ENCODE measurements at places on chromosomes 7 and 10. TPM values are rescaled to one million over a fixed set of nuclear protein-coding genes. Genes with fewer than 3 reads are reported as not detected.

DNA sequence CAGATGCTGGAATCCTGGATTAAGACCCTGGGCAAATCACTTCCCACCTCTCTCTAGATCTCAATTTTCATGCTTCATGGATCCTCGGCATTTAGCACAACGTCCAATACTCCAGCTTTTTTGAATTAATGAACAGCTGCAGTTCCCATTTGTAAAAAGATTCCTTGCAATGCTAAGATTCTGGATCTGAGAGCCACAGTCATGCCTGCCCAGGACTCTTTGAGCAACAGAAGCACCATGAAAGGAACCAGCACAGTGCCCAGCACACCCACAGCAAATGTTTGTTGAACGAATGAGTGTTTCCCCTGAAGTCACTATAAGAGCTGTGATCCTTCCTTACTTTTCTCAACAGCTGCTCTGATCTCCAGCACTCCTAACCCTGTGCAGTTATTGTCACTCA is 20.8 kb upstream of the DDIT4 start:
- H3K27me3 ChIP-seq: no peaks in the 10 kb centered on the region
- H3K36me3 ChIP-seq: no peaks in the 10 kb centered on the region
- H3K27ac ChIP-seq: peak overlapping the region; percentile 87
- no peak for DNase-seq

- H3K36me3 ChIP-seq: no peaks in the 10 kb centered on the region
- no peak overlapping the region for H3K27ac ChIP-seq
- H3K27me3 ChIP-seq: no peaks in the 10 kb centered on the region
- peaks cover 2% of the 10 kb centered on the region for H3K4me1 ChIP-seq
Measured at GRCh38 chr7:64618785-64619456, 47.0 kb upstream of the ZNF107 start.

- DNase-seq: no peak
- H3K4me1 ChIP-seq: peaks cover 8% of the 10 kb centered on the region
- no peaks in the 10 kb centered on the region for H3K36me3 ChIP-seq
Measured at GRCh38 chr7:36277249-36277542, 112.5 kb upstream of the ANLN start.

DNA sequence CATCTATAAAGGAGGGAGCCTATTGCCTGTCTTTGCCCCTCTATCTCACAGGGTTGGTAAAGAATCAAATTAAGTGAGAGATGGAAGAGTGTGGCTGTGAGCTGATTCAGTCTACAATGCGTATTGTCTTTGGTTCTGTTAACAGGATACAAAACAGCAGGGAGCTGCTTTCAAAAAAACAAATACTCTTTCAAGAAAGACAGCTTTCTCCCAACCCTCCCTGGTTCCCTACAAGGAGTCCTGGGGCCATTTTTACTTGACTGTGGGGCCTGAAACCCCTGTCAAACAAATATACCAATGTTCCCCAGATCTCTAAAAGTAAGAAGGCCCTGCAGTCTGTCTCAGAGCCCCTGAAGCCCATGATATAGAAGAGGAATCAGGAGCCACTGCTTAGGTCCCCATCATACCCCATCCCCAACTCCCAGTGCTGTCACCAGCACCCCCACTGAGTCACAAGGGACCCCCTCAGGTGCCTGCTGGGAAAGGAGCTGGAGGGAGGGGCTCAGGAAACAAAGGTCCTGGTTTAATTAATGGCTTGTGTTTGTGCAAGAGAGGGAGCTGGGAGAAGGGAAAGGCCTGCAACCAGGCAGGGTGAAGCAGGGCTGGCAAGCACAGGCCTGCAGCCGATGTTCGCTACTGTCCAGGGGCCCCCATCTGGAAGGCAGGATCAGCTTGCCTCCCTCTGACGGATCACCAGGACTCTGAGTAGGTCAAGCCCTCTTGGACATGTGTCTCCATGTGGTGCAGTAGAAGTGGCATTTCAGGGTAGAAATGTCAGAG is 182.0 kb upstream of the GHITM start:
- no peak for DNase-seq

GRCh38 chr7:152897401-152897800 is 137.8 kb downstream of the ACTR3B start:
- no peaks in the 10 kb centered on the region for H3K36me3 ChIP-seq
- no peak for DNase-seq
- peaks cover 11% of the 10 kb centered on the region for H3K27me3 ChIP-seq

DNA sequence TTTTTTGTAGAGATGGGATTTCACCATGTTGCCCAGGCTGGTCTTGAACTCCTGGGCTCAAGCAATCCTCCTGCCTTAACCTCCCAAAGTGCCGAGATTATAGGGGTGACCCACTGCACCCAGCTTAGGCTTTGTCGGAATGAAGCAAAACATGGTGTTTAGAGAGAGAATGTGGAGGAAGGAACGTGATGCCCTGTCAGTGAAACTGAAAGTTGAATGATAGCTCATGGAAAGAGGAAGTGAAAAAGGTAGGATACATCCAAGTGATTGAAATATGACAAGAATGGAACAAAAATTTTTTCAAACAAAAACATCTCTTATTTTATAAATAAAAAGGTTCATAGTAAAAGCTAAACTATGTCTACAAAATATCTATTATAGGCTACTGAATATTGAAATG is 5.9 kb downstream of the AKAP9 start:
- H3K4me3 ChIP-seq: no peak overlapping the region
- H3K27ac ChIP-seq: peak overlapping the region; percentile 61
- peaks cover 9% of the 10 kb centered on the region for H3K4me1 ChIP-seq
- H3K27me3 ChIP-seq: no peaks in the 10 kb centered on the region

- no peak for DNase-seq
- no peaks in the 10 kb centered on the region for H3K36me3 ChIP-seq
- no peaks in the 10 kb centered on the region for H3K4me1 ChIP-seq
- H3K27ac ChIP-seq: no peak overlapping the region
- peaks cover 2% of the 10 kb centered on the region for H3K27me3 ChIP-seq
Measured at GRCh38 chr7:87316846-87317552, 28.5 kb upstream of the CROT start.

- no peak overlapping the region for H3K27ac ChIP-seq
- peak overlapping the region; percentile 100 for H3K4me3 ChIP-seq
- peaks cover 49% of the 10 kb centered on the region for H3K4me1 ChIP-seq
- no peak for DNase-seq
Measured at GRCh38 chr10:110010486-110011378, 2.9 kb downstream of the ADD3 start.

DNA sequence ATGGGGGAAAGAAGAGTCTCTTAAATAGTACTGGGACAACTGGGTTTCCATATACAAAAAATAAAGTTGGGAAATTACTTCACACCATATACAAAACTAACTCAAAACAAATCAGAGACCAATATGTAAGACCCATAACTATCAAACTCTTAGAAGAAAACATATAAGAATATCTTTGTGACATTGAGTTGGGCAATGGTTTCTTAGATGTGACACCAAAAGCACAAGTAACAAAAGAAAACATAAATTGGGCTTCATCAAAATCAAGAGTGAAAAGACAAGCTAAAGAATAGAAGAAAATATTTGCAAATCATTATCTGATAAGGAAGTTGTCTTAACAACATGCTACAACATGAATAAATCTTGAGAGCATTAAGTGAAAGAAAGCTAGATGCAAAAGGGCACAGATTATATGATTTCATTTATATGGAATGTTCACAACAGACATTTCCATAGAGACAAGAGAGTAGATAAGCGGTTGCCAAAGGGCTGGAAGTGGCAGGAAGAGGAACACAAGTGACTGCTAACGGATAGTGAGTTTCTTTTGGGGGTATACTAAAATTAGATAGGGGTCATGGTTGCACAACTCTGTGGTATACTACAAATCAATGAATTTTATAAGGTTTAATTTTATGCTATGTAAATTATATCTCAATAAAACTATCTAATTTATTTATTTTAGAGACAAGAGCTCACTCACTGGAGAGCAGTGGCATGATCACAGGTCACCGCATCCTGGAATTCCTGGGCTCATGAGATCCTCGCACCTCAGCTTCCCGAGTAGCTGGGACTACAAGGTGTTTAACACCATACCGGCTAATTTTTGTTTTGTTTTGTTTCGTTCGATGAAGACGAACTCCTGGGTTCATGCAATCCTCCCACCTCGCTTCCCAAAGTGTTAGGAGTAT is 35.4 kb downstream of the JMJD1C start:
- peaks cover 6% of the 10 kb centered on the region for H3K36me3 ChIP-seq
- H3K4me1 ChIP-seq: peaks cover 39% of the 10 kb centered on the region
- H3K27me3 ChIP-seq: no peaks in the 10 kb centered on the region
- no peak overlapping the region for H3K4me3 ChIP-seq
- DNase-seq: no peak
- H3K27ac ChIP-seq: no peak overlapping the region

GRCh38 chr7:135901585-135902540 is 75.3 kb downstream of the MTPN start:
- H3K4me1 ChIP-seq: no peaks in the 10 kb centered on the region
- H3K4me3 ChIP-seq: no peak overlapping the region
- no peaks in the 10 kb centered on the region for H3K36me3 ChIP-seq
- no peak for DNase-seq
- H3K27me3 ChIP-seq: no peaks in the 10 kb centered on the region
- H3K27ac ChIP-seq: no peak overlapping the region

Gene CARD11
- total RNA-seq: 104 TPM

Gene SNCG
- not detected for total RNA-seq

Gene IRF5
- 3.0 TPM for total RNA-seq
